NCI-H1436 (cell line): ENCODE measurements at places on chromosomes 3 and 15.

- DNase-seq: no peak
These were observed 7.3 kb upstream of the TM6SF1 start for GRCh38 chr15:83100097-83100646.

DNA sequence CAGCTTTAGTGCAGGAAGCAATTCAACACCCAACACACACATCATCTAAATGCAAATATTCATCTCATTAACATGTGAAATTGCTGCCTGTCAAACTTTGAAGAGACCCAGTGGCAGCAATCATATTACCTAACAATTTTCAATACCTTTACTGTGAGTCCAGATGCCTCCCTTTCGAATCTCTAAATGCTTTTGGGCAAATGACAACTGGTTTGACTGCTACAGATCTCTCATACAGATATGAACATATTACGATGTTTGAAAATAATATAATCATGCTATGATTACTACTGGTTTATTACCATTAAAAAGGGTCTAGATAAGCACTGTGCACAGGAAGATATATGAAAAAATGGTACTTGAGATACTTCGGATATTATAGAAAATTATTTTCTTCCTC lies 137.9 kb downstream of the ADAMTS9 start:
- DNase-seq: no peak

DNA sequence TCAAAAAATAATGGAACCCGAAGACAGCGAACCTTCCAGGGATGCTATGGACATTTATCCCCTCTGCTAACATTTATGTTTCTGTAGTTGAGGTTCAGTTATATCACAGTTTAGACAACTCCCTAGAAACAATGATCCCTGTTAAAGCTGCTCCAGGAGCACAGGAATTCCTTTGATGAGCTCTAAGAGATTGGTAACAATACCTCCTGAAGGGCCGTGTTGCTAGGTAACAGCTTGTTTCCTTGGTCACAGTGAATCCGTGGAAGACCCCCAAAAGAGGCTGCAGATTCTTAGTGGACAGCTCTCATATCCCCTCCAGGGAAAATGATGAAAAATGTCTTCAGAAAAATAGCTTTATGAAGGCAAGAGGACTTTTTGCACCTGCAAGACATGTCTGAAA lies 160.2 kb downstream of the SERPINI1 start:
- DNase-seq: no peak

- no peak for DNase-seq
These were observed 38.0 kb upstream of the TKT start for GRCh38 chr3:53293867-53294266.

- no peak for DNase-seq
These were observed 252.4 kb upstream of the CCDC54 start for GRCh38 chr3:107124885-107125284.
